Head of caudate nucleus (tissue), 42 donors: ENCODE measurements at places on chromosomes 6 and 20.

- DNase-seq: no peak
Measured at GRCh38 chr20:1567392-1568162, 10.1 kb upstream of the SIRPD start.

DNA sequence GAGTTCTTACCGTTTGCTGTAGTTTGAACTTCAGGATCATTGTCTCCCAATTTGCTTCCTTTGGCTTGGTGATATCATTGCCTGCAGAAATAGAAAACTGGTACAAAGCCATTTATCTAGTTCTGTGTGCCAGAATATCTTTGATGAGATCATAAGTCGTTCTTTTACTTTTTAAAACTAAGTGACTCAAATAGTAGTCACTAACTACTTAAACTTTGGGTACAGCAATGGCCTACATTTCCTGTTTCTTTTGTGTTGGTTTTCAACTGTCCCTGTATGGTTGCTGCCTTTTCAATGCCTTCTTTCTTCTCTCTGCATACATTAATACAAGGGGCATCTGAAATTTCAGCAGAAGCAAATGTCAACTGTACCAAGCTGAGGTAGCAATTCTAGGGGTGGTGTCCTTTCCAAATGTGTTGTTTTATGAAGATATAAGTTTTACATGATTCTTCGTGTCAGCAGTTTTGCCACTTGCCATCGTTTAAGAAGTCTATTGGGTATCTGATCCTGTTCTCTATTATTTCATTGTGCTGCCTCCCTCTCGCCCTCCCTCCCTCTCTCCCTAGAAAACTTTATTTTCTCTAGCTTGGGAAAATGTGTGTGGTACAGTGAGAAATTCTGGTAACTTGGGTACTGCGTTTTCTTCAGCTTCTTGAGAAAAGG is 238.5 kb downstream of the FARS2 start:
- no peak for DNase-seq

GRCh38 chr6:108260126-108260808 is 573 bp downstream of the SNX3 start:
- peak; percentile 26 for DNase-seq

- no peak for DNase-seq
Measured at GRCh38 chr20:16744178-16744807, 3.9 kb upstream of the OTOR start.

- DNase-seq: no peak
Measured at GRCh38 chr6:55011034-55011433, 163.3 kb upstream of the HCRTR2 start.

DNA sequence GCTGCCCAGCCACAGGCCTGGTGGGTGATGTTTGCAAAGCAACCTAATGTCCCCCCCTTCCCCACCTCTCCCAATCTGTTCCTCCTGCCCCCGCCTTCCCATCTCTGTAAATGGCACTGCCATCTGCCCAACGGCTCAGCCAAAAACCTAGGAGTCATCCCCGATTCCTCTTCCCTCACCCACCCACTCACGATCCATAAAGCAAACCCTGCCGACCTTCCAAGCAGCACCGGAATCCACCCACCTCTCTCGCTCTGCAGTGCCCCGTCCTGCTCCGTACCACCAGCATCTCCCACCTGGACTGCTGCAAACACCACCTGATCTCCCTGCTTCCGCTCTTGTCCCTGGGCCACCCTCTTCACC is 37.6 kb downstream of the SULF2 start:
- DNase-seq: no peak

DNA sequence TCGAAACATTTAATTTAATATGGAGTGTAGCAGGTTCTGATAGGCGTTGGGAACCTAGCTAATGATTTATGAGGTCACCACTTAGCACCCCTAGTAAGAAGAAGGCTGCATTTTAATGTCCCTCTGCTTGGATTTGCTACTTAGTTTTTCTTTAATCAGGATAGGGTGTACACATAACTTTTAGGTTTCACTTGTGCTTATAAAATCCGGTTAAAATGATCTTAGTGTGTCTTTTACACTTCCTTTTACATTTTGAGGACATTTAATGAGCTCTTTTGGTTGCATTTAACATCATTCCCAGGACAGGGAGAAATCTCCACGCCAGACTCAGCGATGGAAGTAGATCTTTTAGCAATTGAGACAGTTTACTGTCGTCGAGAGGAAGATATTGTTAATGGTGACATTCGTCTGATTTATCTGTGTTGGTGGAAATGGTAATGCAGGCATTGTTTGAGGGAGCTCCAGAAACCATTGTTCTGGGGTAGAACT is 5.6 kb downstream of the TFAP2A start:
- no peak for DNase-seq

- no peak for DNase-seq
Measured at GRCh38 chr20:47466213-47466612, 35.5 kb upstream of the NCOA3 start.
